ENCODE measurements at places on chromosomes 7 and 10. TPM values are rescaled to one million over a fixed set of nuclear protein-coding genes. Genes with fewer than 3 reads are reported as not detected.

- DNase-seq: no peak
These were observed 66.9 kb downstream of the GALNT17 start for GRCh38 chr7:71198887-71199286.

- no peak for DNase-seq
These were observed 234.3 kb upstream of the C7orf33 start for GRCh38 chr7:148356303-148356702.

DNA sequence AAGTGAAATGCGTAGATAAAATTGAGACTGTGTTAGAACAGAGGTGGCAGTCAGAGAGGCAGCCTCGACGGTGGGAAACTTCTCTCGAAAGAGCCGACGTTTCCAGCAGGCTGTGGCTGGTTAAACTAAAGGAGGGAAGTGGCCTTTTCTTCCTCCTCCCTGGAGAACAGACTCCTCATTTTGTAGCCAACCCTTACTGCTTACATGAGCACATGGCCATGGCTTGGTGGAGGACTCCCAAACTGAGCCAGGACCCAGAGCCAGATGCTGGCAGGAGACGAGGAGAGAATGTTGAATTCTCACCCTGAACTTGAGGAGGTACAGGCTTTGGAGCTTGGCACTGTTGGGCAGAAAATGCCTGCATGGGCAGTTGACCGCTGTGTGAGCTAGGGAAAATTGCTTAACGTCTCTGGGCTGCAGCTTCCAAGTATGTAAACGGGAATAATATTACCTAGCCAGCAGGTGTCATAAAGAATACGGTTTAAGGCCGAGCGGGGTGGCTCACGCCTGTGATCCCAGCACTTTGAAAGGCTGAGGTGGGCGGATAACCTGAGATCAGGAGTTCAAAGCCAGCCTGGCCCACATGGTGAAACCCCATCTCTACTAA is 24.5 kb downstream of the MMD2 start:
- DNase-seq: no peak

DNA sequence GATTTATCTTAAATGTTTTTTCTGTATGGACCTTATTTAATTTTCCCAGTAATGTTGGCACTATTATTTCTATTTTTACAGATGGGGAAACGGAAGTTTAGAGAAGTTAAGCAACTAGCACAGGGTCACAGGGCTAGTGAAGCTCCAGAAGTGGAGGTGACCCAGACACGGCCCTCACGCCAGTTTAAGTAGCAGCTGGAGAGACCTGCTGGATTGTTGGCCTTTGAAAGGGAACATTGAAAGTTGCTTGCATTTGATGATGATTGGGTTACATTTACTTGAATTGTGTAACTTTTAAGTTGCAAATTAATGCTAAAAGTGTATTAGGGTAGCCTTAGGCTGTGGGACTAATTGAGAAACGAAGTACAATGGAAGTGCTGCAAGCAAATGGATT is 25.6 kb downstream of the CDK14 start:
- DNase-seq: no peak

- no peak for DNase-seq
These were observed 5.2 kb downstream of the DUSP5 start for GRCh38 chr10:110502851-110503301.

PTPN20 gene
- 3.1 TPM for polyA plus RNA-seq

PRRT4 gene
- 1.1 TPM for polyA plus RNA-seq

TMEM176A gene
- polyA plus RNA-seq: 87.4 TPM

Measured in renal pelvis (tissue), 12 donors.